ENCODE measurements at places on chromosomes 6 and 20. TPM values are rescaled to one million over a fixed set of nuclear protein-coding genes. Genes with fewer than 3 reads are reported as not detected.

Gene HLA-DPA1
- 5.1 TPM for total RNA-seq

Gene CALHM6
- total RNA-seq = 0.68 TPM

Gene PTPRT
- not detected for total RNA-seq

Gene EYS
- total RNA-seq = not detected

Gene LHFPL5
- total RNA-seq = not detected

Gene PPP1R16B
- 0.60 TPM for total RNA-seq

Gene DEFB124
- 2.1 TPM for total RNA-seq

Gene NSFL1C
- 25.4 TPM for total RNA-seq

Gene SLC22A7
- not detected for total RNA-seq

Gene TP53TG5
- total RNA-seq = not detected

Gene GHRH
- not detected for total RNA-seq

Gene MYLK4
- total RNA-seq = 3.2 TPM

Gene CPXM1
- total RNA-seq = 13.2 TPM

Gene PXDC1
- 119 TPM for total RNA-seq

Gene HLA-DQA1
- total RNA-seq = not detected

Gene PI3
- total RNA-seq = not detected

Gene BPIFA1
- total RNA-seq = not detected

Gene KCNK15
- 1.5 TPM for total RNA-seq

Gene ACTL10
- total RNA-seq = 1.4 TPM

Gene MAN1A1
- 59.3 TPM for total RNA-seq

Gene ROS1
- total RNA-seq = 0.34 TPM

Gene ETV7
- not detected for total RNA-seq

Gene KIZ
- total RNA-seq = 12.6 TPM

Gene ZNF451
- total RNA-seq = 15.8 TPM

Gene ELOVL2
- 0.09 TPM for total RNA-seq

Gene SLC22A23
- total RNA-seq = 3.0 TPM

Gene ERVFRD-1
- not detected for total RNA-seq

Gene CAGE1
- total RNA-seq = not detected
